ENCODE measurements at places on chromosomes 1 and 21. TPM values are rescaled to one million over a fixed set of nuclear protein-coding genes. Genes with fewer than 3 reads are reported as not detected.

The ECE1 gene
- total RNA-seq, result 120 TPM

DNA sequence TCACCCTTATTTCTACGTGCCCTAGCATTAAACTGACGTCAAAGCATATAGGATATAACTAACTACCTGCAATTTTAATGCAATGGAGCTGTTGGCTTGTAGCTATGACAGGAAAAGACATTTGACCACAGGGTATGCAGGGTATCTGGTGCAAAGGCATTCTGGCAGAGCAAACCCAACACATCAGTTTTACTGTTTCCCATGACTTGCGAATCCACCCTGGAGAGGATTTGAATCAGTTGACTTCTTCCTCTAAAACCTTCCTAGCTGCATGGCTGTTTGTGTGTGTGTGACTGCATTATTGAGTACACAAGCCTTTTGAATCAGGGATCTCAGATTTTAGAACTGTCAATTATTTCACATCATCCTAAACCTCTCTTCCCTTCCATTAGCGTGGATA lies 41.7 kb upstream of the SYT14 start:
- DNase-seq, result no peak

GRCh38 chr1:170853302-170853701 lies 82.0 kb upstream of the MROH9 start:
- DNase-seq, result no peak

DNA sequence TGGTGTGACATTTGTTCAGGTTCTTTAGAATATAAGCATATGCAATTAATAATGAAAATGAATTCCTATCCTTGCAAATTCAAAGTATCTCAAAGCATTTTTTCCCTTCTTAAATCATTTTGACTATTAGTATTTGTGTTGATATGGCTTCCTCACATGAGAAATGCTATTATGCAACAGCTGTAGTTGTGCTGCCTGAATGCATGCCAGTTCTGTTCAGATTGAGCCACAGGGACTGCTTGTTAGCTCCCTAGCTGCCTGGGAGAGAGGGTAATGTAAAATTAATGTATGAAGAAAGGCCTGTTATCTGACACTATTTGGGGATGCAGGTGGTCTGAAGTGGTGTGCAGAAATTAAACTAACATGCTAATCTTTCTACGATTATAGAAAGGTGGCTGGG lies 45.5 kb downstream of the CACHD1 start:
- no peak for DNase-seq

The PGLYRP3 gene
- not detected for total RNA-seq

DNA sequence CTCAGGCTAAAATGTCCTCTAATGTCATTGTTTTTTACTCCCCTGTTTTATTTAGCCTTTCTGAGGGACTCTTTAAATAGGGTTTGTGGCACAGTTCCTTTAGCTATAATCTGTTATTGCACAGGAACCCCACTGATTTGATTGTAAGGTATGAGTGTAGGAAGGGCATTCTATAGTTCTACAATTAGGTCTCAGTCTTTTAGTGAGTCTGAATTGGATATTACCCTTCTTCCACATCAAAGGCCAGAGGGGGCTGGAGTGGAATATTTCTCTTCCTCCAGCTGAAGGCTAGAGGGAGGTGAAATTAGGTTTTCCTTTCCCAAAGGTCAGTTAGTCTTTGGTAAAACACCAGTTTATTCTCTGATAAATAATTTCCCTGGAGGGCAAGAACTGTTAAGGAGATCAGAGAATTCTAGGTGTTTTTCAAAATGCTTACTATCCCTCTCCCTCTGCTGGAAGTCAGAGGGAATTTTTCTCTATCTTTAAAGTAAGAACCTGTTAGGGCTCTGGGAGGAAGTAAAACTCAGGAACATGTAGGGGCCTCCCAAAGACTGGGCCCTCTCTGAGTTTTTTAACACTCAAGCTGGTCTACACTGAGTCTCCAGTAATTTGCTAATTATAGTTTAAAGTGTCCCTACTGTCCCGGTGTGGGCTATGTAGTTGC lies 176.3 kb upstream of the ZNHIT6 start:
- DNase-seq, result no peak

Measured in posterior vena cava (tissue), 2 donors.